ENCODE measurements at places on chromosomes 1 and 21.

DNA sequence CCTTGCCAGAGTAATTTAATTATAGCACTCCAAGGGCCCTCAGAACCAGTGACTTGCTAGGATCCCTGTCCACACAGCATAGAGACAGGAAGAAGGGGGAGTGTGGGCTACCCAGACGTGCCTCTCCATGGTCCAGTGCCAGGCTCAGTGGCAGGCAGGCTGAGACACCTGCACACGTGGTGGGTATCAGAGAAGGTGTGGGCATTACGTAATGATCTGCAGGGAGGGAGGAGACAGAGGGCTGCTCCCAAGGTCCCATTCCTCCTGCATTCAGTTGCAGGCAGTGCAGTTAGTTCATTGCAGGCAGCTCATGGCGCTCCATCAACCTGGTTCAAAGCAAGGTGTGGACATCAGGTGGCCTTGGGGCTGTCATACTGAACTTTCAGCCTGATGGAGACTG is 49.9 kb downstream of the C8B start:
- no peak for DNase-seq

- DNase-seq: no peak
Observed at GRCh38 chr1:12087797-12088314, 24.8 kb downstream of the TNFRSF8 start.

DNA sequence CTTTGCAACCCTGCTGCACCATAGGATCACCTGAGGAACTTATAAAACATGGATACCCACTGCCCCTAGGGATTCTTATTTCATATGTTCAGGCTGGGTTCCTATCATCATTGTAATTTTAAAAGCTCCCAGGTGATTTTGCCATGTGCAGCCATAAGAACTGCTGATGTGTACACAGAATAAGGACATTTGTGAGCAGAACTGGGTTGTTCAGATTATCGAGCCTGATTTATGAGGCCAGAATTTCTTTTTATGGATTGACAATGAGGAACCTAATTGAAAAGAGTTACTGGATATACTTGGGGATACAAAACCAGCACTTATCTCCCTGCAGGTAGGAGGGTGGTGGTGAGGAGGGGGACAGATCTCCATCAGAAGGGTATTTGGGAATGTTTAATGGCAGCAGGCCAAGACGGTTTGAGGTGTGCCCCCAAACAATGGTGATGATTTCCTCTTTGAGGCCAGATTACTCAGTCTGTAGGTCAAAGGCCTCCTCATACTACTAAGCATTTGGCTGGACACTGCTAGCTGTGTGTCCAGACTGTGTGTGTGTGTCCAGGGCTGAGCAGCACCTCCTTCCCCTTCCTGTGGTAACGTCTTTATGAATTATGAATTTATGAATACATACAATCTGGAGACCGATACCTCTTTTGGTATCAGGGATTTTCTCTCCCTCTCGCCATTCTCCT is 18.9 kb downstream of the NOS1AP start:
- no peak for DNase-seq

- DNase-seq: peak; percentile 14
Observed at GRCh38 chr1:229434641-229435051, 752 bp upstream of the ACTA1 start.

DNA sequence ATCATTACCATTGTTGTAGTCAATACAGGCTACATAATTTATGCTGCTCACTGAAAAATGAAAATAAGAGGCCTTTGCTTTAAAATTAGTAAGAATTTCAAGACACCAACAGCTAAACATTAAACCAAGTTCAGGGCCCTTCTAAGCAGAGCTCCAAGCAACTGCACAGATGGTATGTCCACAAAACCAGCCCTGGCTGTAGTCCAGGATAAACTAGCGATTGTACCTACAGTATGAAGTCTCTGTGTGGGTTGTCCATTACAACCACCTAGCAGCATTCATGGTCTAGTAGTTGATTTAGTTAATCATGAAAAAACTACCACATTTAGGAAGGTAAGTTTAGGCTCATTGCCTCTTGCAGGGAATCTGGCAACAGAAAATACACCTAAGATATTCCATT is 35.3 kb downstream of the CLCA4 start:
- no peak for DNase-seq

DNA sequence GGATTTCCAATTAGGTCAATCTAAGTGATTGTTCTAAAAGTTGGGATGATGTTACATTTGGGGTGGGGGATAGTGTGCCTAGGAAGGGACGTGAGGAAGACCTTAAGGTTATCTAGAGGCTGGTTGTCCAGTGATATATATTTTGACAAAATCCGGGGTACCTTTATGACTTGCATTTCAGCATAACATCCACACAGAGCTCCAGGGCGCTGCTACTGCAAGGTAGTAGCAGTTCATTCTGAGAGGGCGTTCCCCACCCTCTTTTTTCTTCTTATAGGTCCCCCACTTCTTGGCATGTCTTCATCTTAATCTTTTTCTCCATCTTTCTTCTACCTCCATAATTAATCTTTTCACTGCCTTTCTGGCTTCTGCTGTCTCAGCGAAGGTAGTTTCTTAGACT is 161.9 kb downstream of the CACNA1E start:
- DNase-seq: no peak

GRCh38 chr1:50279622-50280330 is 143.5 kb downstream of the DMRTA2 start:
- no peak for DNase-seq

DNA sequence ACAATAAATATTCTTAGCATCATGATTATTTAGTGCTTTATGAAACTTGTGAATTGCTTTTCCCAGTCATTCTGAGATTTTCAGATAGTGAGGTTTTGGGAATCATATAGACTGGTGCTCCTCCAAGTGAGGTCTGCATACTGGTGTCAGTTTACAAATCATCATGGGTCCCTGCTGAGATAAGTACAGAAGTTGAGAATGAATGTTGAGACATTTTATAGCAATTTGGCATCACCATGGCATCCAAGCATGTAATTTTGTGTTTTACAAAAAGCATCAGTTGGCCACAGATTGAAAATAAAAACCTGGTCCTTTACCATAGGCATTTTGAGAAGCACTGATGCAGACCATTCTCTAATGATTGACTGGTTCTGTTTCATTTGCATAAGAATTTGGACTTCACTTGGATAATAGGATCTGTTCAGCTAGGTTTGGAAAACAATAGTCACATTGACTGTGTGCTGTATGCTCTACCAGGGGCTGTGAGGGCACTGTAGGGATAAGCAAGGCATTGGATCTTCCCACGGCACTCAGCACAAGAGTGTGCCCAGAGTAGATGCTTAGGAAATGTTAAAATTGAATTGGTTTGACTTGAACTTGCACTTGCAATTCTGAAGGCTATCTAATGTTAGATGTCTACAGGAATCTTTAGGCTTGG is 79.0 kb upstream of the JUN start:
- no peak for DNase-seq

- peak; percentile 47 for DNase-seq
Observed at GRCh38 chr1:183023146-183023600, at the start of gene LAMC1. Gene LAMC1 (plus strand): TSS chr1:183023420. CDS start chr1:183023717, 297 bp downstream.

DNA sequence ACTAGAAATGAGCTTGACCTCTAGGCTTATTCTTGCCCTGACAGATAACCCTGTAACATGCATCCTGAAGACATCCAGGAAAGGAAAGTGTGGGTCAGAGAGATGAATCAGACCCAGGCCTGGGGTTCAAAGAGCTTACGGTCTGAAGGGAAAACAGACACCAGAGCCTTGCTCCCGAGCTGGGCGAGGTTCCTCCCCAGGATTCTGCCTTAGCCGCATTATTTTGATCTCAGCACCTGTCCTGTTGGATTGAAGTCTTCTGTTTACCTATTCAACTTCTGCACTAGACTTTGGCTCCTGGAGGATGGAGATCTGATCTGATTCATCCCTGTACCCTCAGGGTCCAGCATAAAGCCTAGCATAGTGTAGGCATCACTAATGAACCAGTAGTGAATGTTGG is 1.9 kb downstream of the CYP4B1 start:
- no peak for DNase-seq

DNA sequence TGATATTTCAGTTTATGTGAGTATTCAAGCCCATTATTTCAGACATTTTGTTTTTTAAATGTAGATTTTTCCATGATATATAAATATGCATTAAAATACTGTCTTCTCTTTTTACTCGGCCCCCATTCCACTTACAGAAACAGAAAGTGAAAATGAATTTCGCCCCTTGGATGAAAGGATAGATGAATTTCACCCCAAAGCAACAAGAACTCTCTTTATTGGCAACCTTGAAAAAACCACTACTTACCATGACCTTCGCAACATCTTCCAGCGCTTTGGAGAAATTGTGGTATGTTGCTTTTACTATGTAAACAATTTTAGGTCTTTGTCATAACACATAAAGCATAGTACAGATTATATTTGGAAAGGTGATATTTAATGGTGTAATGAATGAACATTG is 59.9 kb downstream of the ZBTB17 start:
- no peak for DNase-seq

- no peak for DNase-seq
Observed at GRCh38 chr1:226582966-226583365, 34.4 kb downstream of the STUM start.

- DNase-seq: no peak
Observed at GRCh38 chr1:47951026-47951425, 46.2 kb downstream of the TRABD2B start.

DNA sequence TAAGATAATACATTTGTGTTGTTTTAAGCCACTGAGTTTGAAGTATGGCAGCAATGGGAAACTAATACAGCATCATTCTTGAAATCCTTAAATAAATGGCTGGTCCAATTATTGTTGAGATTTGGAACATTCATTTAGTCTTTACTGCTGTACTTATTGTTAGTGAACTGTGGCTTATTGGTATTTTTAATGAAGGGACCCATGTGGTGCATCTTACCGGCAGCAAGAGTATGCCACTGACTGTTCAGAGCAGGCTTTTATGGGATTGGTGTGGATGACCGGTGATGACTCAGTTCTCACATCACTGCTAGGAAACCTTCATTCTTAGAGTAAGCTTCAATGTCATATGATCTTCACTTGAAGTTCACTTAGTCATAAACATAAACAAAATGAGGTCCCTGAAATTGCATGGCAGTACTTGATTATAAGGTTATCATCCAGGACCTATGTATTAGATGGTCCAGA is 31.5 kb downstream of the PRKAA2 start:
- no peak for DNase-seq

DNA sequence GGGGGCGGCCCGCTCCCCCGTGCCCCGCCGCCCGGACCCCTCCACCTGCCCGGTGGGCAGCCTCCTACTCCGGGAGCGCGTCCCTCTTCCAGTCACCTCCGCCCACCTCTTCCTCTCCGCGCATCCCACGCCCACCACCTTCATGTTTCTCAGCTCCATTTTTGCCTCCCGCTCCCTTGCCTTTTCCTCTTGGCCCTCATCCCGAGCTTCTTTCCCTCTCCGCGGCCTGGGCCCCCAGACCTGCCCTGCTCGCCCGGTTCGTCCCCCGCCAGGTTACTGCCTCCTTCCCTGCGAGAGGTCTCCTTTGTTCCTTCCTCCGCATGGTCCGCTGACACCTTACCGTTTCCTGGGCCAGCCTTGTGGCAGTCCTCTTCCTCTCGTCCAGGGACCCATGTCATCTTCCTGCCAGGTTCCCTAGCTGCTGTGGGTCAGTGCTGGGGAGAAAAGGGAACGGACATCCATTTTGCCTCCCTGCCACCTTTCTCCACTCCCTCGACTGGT is 563 bp downstream of the QSOX1 start:
- DNase-seq: peak; percentile 45

- no peak for DNase-seq
Observed at GRCh38 chr1:215594640-215595039, 27.5 kb downstream of the KCTD3 start.

DNA sequence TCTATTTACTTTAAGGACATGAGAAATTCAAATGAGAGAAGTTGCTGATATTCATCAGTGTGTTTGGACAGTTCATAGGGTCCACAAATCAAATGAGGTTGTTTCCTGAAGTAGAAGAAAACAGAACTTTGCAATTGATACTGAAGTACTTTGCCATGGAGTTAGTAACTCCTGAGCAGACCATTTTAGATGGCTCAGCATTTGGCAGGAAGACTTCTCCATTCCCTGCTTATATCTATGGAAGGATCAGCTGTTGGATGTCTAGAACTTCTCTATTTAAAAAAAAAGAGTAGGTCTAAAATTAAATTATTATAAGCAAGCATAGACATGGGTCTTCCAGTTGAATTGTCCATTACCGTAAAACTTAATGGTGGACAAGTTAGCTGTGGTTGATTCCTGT is 5.1 kb downstream of the TMEM167B start:
- DNase-seq: no peak

DNA sequence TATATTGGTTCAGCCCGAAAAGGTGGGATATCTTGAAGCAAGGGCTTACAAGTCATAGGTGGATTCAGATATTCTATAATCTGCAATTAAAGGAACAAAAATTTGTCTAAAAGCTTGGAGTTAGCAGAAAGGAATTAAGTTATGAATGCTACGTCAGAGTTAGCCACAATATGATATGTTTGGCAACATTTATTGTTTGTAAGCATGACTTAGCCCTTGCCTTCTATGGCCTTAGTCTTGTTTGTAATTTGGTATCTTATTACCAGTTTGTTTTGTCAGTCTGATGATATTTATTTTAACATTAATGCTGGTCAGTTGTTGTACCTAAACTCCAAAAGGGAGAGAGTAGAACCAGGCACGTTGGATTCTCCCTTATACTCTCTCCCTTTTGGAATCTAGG is 43.1 kb upstream of the SUCO start:
- no peak for DNase-seq

DNA sequence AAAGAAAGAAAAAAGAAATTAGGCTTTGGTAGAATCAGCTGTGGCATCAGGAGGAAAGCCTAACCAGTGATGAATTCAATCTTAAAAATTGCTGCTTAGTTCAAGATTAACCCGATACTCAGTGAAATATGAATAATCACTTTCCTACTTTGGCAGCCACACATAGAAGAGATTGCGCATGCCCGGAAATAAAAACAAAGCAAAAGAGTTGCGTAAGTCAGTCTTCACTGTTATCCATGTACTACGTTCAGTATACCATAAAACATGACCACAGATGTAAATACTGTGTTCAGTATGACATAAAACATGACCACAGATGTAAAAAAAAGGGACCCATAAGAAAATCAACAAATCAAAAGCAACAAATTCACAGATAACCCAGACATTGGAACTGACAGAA is 19.2 kb downstream of the CD1D start:
- DNase-seq: no peak

DNA sequence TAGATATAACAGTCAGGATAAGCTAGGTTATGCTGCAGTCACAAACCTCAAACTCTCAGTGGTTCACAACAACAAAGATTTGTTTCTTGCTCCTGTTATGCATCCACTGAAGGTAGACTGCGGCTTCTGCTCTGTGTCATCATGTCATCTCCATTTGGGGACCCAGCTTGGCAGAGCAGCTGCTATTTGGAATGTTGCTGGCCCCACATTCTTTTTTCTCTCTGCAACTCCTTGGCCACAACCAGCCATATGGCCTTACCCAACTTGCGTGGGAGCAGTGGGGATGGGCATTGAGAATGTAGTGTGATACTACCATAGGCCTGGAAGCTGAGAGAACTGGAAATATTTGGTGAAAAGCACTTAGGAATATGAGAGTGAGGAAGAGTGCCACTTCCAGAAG is 26.4 kb downstream of the AGO4 start:
- no peak for DNase-seq
